ENCODE measurements at places on chromosomes 3 and 15.

- no peak for DNase-seq
Observed at GRCh38 chr15:50365971-50366370, 11.0 kb upstream of the GABPB1 start.

DNA sequence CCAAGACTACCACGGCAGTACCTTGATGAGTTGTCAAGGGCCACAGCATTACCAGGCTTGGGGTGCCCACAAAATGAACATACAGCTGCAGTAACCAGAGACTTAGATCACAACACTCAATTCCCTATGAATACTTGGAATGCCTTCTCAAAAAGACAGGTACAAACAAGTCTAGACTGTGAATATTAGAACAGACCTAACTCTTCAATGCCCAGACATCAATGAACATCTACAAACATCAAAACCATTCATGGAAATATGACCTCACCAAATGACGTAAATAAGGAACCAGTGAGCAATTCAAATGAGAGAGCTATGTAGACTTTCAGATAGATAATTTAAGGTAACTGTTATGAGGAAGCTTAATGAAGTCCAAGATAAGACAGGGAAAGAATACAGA lies 185.1 kb upstream of the POU1F1 start:
- no peak for DNase-seq

DNA sequence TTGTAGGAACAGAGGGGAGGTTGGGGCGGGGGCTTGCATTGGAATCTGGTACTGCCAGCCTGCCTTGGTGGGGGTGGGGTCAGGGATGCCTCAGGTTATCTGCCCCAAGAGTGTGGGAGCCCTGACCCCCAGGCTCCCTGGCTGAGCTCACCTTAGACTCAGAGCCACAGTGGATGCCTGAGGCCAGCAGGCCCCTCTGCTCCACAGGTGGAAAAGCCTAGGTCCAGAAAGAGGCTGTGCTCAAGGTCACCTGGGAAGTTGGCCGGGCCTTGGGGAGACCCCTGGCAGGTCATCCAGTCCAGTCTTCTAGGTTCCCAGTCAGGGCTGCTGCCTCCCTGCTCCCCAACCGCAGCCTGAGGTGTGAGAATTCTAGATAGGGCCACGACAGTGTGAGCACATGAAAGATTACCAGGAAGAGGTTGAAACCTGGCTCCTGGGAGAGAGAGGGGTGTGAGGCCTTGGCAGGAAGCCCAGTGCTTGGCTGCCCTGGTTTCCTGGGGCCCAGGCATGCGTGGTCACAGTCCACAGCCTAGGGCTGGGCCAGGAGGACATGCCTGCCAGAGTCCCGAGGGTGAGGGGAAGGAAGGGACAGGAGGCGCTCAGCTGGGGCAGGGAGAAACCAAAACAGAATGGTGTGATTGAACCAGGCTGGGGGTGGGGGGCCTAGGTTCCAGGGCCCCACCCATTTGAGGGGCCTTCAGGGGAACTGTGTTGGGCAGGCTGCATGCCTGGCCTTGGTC lies 4.9 kb downstream of the HDAC11 start:
- DNase-seq = no peak

DNA sequence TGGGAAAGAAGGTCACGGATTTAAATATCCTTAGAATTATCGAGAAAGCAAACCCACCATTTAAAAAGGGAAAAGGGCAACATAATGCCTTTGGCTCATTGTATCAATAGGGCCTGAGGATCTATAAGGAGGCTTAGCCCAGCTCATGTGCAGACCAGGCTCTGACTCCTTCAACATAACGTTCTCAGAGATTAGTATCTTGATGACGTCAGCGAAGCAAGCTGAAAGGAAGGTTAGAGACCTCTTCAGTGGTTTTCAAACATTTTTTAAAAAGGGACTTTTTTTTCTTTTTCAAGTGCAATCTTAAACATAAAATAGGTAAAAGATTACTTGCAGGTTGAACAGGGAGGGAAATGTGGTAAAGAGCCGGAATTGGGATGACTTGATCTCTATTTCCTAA lies 463.9 kb upstream of the ADAMTS9 start:
- DNase-seq = no peak

GRCh38 chr3:10286596-10287295 lies 6.0 kb downstream of the GHRL start:
- peak; percentile 71 for DNase-seq

DNA sequence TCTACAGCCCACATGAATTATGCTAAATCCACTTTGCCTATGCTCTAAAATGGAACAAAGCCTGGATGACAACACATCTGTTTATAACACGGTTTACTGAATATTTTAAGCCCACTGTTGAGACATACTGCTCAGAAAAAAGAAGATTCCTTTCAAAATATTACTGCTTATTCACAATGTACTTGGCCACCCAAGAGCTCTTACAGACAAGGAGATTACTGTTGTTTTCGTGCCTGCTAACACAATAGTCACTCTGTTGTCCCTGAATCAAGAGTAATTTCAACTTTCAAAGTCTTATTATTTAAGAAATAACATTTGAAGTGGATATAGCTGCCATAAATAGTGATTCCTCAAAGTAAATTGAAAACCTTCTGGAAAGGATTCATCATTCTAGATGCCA lies 70.9 kb downstream of the ANKRD28 start:
- DNase-seq = no peak

DNA sequence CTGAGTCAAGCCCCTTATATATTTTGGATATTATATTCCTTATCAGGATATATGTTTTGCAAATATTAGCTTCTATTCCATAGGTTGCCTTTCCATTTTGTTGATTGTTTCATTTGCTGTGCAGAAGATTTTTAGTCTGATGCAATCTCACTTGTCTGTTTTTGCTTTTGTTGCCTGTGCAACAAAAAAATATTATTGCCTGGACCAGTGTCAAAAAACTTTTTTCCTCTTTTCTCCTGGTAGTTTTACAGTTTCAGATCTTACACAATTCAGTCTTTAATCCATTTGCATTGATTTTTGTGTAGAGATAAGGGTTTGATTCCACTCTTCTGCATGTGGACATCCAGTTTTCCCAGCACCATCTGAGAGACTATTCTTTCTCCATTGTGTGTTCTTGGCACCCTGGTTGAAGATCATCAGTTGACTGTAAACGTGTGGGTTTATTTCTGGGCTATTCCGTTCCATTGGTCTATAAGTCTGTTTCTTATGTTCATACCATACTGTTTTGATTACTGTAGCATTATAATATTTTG lies 228.9 kb upstream of the NR2E3 start:
- DNase-seq = no peak

DNA sequence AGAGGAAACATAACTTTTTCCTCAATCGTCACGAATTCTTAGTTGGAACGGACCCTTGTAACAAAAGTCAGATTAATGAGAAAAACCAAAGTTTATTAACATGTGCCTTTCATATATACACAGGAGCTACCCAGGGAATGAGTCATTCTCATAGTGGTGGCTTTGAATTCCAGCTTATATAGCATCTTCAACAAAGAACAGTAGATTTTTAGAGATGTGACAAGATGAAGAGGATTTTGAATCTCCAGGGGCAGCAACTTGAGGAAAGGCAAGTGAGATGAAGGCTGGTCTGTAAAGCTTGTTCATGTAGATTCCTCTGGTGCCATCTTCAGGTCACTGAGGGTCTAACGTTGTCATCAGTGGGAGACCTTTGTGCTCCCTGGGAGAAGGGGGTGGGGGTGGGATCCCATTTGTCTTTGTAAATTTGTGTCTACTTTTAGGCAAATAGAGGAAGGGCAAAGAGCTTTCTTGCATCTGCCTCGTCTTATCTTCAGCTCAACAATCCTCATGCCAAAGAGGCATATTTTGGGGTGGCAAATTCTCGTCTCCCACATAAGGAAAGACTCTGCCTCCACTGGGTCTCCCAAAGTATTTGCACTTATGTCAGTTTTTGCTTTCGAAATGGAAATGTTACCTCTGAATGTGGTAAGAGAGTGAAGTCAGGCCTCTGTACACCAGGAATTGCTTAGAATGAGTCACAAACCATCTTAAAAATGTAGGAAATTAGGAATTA lies 29.5 kb downstream of the CLEC3B start:
- DNase-seq = no peak

- no peak for DNase-seq
Observed at GRCh38 chr3:65855370-65856100, 183.2 kb downstream of the MAGI1 start.

- DNase-seq = no peak
Observed at GRCh38 chr15:76151599-76151974, 91.8 kb downstream of the TMEM266 start.

DNA sequence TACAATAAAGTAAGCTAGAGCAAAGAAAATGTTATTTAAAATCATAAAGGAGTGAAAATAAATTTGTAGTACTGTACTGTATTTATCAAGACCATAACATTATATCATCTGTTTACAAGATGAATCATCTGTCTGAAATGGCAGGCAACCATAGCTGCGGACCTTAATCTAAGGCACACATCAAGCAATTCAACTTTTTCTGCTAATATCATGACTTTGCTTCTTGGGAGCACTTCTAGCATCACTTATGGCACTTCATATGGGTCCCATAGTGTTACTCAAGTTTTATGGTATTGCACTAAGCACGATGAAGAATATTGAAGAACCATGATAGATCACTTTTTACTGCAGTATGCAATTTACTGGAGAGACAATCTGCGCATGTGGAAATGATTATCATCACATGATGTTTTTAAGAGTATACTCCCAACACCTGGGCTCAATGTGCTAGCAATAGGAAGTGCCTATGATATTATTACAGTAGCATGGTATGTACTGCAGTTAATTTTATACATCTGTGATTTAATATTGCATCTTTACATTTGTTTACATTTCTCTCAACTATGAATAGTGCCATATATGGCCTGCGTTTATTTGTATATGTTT lies 137.7 kb upstream of the NECTIN3 start:
- DNase-seq = peak; percentile 34

GRCh38 chr3:171018156-171018935 lies 8.2 kb downstream of the SLC2A2 start:
- no peak for DNase-seq

Measured in muscle of back (tissue), 13 donors.